ENCODE measurements at places on chromosomes 6 and 20.
A peak's percentile ranks its signal among the peaks of the same experiment; 100 is the strongest.

DNA sequence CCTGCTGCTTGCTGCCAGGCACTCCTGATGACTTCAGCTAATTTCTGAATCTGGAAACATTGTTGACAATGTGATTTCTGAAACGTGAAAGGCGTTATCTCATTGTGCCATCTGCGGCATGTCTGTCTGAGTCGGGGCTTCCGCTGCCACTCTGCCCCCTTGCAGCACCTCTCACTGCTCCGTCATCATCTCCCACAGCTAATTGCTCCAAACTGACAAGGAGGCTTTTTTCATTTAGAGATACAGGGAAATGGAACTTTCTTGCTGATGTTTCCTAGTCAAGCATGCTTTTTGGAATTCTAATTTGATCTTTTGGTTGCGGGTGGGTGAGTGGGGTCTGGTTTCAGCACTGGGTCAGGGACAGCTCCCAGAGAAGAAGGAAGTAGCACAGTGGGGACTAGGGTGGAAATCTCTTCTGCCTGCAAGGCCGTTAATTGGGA is 233.5 kb downstream of the DHX35 start:
- no peak for DNase-seq

DNA sequence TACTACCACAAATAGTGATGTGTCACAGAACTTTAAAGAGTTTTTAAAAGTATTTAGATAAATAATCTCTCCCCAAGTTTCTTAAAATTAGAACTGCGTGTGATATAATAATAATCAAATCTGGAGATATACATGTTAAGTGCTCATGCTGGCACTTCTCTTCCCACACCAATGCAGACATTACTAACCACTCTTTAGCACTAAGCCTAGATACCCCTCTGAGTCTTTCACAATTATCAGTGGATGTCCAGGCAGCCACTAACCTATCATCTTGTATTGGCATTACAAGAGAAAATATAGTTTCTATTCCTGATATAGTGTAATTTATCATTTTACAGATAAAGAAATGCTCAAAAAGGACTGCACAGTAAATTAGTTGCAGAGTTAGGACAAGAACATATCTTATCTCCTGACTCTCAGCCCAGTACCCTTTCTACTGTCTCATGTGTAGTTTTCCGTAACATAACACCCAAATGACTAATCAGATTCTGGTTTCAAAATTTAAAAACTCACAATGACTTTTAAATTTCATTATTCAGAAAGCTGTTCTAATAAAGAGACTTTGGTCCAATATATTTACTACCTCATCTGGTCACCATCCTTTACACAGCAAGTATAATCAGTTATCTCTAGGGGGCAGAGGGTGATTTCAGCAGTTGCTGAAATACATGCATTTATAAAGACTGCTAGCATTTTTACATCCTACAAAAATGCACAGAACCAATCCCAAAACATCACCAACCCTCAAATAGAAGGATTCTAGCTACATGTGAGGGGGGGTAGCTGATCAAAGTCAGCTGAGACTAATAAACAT is 215.5 kb upstream of the MCHR2 start:
- no peak for DNase-seq

DNA sequence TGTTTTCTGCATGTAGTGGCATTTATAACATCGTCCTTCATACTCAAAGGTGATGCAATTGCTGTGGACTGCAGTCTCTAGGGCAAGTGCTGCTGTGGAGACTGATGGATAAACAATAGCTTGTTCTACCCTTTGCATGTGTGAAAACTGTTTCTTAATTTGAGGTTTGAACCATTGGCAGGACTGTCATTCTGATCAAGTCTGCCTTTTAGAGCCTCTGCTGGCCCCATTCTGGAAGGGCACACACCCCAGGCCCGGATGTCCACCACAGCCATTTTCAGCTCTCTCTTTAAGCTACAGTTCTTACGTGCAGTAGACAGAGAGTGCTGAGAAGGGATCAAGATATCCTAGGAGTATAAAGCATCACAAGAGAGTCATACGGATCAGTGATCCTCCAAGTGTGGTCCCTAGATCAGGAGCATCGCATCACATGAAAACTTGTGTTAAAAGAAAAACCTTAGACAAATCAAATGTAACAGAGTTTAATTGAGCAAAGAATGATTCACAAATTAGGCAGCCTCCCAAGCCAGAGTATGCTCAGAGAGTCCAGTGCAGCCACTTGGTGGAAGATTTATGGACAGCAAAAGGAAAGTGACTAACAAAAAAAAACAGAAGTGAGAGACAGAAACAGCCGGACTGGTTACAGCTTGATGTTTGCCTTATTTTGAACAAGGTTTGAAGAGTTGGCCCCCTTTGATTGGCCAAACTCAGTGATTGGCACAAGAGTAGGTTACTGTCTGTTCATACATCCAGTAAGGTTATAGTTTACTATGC is 52.0 kb downstream of the FRK start:
- no peak for DNase-seq

- DNase-seq, result peak; percentile 17
Measured at GRCh38 chr20:35615667-35616464, at the start of gene SPAG4. TSS of gene SPAG4 (plus strand) at chr20:35615829. CDS start at chr20:35616004, 175 bp downstream.

DNA sequence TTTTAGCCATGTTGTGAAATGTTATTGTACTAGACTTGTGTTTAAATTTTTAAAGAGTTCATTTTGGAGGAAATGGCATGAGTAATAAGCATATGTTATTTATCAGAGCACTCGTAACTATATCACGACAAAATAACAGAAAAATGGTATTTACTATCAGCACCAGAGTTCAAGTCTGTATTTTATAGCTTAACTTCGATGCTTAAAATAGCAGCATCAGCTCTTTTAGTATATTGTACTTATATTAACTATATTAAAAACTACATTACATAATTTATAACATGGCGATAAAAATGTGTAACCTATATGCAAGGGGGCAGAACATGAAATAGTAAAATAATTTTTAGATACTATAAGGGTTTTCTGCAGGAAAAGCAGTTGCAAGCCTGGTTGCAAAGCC is 52.9 kb downstream of the ABRACL start:
- DNase-seq, result no peak

- no peak for DNase-seq
Measured at GRCh38 chr6:73923905-73924485, 228.0 kb downstream of the CD109 start.

DNA sequence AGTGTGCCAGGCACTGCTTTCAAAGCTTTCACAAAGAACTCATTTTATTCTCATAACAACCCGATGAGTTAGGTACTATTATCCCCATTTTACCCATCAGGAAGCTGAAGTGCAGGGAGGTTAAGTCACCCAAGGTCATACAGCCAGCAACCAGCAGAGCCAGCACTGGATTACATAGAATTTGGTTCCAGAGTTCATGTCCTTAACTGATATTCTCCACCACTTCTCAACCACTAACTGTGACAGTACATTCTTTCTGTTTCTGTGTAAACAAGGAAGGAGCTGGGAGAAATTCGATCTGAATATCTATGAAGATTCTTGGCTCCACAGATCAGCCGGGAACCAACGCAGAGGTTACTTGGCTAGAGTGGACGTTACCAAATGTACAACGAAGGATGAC is 98.0 kb downstream of the KIF16B start:
- DNase-seq, result no peak

DNA sequence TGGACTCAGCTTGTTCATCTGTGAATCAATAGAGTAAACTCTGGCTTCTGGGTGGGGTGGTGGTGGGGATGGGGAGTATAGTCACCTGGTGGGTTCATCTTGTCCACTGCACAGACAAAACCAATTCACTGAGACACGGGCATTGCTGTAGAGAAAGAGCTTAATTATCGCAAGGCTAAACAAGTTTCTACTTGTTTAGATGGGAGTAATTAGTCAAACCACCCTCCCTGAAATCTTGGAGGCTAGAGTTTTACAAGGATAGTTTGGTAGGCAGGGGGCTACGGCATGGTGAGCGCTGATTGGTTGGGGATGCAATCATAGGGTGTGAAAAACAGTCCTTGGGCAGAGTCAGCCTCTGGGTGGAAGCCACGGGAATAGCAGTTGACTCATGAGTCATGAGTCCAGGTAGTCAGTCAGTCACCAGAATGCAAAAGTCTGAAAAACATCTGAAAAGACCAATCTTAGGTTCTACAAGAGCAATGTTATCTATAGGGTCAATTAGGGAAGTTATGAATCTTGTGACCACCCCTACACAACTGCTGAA is 77.8 kb downstream of the STMND1 start:
- DNase-seq, result no peak

DNA sequence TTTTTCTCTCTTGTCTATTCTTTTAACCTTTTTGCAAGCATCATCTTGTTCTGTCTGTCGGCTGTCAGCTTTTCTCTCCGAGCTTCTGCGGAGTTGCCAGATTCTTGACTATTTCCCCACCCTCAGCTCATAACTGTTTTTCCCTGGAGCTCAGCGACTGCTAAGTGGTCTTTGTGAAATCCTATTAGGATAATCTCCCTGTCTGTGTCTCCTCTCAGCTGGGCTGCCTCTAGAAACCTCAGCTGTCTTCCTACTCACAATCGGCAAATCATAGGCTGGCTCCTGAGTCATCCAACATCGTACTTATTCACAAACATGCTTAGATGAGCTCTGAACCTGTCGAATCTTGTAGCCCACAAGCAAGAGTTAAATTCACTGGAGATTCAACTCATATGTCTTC is 332.3 kb downstream of the PTPRT start:
- DNase-seq, result no peak

- no peak for DNase-seq
Measured at GRCh38 chr6:159312206-159312605, 143.0 kb downstream of the FNDC1 start.

- DNase-seq, result no peak
Measured at GRCh38 chr6:34236131-34236442, 586 bp upstream of the HMGA1 start.

DNA sequence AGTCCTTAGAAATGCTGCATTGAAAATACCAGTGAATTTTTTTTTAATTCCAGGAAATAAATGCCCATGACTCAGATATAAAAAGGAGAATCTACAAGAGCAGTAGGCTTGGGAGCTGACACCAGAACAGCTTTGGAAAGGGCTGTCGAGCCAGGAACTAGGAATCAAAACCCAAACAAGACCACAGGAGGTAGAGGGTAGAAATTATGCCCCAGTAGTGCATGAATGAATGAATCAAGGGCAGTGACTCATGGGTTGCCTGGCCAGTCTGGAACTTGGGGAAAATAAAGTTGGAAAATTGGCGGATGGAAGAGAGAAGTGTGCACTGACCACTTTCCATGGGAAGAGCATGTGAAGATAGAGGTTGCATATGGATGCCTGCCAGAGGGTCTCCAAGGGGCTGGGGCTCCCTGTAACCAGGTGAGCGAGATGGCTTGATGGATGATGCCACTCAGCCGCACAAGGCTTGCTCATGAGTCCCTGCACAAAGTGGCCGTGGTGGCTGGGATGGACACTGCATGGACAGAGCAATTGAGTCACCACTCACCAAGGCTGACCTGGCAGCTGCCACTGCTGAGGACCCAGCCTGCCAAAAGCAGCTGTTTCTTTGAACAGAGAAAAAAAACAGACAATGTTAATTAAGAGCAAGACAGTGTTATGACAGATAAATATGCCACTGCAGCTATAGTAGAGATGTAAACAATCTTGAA is 15.2 kb upstream of the MCCD1 start:
- DNase-seq, result no peak

DNA sequence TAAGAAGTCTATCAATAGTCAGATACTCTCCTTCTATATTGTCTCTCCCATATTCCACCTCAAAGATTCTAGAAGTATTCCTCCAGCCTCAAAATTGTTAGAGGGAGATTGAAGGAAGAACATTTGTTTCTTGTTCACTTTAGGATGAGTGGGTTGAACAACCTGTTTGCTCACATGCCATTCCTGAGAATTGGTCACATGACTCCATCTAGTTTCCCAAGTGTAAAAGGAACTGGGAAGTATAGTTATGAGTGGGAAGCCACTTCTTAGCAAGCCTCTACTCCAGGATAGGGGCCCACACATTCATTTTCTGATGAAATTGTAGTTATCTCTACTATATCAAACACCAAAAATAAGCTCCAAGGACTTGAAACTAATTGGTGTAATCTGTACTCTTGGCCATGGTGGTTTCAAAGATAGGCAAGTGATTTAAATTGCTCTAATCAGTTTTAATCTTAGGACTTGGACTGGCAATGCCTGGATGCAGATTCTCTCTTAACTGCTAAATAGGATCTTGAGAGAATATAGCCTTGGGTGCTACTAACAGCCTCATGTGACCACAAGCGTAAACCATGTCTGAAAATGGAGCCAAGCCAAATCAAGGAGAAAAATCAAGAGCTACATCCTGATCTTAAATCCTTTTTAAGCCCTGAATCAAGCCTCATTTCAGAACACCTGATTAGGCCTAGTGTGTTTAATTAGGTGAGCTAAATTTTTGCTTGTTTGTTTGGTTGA is 758.7 kb upstream of the MAN1A1 start:
- no peak for DNase-seq

DNA sequence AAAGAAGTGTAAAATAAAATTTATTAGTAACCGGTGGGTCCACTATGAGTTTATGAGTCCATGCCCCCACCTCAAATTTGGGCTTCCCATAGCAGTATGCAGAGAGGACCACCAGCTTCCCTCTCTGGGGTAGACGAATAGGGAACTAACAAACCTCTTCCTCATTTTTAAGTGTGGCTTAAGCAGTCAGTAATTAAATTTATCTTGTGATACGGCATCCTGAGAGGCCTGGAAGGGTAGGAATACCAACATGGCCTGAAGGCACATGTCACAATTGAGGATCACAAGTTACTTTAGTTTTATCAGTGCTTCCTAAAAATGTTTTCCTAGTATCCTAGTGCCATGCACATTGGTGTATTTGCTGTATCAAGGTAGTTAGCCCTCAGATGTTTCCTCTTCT is 239.9 kb downstream of the HIVEP2 start:
- DNase-seq, result no peak

- DNase-seq, result no peak
Measured at GRCh38 chr6:11050731-11051130, 6.6 kb upstream of the ELOVL2 start.

DNA sequence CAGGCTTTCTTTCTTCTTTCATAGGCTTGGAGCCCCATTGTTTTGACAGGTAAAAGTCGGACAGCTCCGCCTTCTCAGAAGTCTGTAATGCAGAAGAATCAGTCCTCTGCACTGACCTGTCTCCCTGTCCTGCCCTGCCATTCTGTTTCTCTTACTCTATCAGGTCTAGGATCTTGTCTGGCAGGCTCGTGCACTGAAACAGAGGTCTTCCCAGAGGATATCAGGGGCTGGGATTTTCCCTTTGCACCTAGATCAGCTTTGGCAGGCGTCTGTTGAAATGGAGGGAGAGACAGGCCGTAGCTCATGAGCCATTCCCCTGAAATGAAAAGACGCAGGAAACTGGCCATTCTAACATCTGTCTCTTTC is 25.0 kb downstream of the KIF3B start:
- no peak for DNase-seq

DNA sequence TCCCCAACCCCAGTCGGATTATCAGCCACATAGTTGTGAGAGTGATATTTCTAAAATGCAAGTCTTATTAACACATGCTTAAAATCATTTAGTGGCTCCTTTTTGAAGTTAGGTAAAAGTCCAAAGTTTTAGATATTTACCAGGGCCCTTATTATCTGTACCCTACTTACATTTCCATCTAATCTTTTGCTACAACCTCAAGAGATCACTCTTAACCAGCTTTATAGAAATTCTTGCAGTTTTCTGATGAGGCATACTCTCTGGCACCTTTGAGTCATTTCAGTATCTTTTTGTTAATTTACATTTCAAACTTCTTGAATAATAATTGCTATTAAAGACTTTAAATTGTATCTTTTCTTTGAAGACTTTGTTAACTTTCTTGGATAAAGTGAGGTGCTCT is 453.3 kb downstream of the RFPL4B start:
- DNase-seq, result no peak
